ENCODE measurements at places on chromosomes 11 and 22.

- DNase-seq: no peak
Observed at GRCh38 chr11:36757075-36757474, 159.0 kb upstream of the RAG2 start.

DNA sequence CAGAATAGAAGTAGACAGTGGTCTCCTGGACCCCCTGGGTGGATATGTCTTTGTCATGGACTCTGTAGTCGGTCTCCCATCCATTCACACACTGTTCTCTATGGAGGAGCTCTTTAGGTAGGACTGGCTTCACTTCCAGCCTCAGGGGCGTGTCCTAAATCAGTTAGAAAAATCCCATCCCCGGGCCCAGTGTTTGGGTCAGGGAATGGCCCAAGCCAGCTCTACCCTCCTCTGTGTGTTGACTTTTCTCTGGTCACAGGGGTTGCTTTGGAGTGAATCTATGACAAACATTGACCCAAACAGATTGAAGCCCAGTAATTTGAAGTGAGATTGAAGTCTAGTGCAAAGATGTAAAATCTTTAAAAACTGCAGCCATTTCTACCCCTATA, 34.0 kb downstream of the WEE1 start:
- DNase-seq: no peak

DNA sequence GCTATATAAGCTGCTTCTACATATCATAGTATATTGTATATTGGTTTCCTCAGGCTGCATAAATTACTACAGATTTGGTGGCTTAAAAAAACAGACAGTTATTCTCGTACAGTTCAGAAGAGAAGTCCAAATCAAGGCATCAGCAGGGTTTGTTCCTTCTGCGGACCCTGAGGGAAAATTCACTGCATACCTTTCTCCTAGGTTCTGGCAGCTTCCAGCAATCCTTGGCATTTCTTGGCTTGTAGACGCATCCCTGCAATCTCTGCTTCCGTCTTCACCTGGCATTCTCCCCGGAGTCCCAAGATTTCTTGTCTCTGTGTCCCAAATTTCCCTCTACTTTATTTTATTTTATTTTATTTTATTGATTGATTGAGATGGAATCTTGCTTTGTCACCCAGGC, 142.8 kb downstream of the COMMD9 start:
- no peak for DNase-seq

DNA sequence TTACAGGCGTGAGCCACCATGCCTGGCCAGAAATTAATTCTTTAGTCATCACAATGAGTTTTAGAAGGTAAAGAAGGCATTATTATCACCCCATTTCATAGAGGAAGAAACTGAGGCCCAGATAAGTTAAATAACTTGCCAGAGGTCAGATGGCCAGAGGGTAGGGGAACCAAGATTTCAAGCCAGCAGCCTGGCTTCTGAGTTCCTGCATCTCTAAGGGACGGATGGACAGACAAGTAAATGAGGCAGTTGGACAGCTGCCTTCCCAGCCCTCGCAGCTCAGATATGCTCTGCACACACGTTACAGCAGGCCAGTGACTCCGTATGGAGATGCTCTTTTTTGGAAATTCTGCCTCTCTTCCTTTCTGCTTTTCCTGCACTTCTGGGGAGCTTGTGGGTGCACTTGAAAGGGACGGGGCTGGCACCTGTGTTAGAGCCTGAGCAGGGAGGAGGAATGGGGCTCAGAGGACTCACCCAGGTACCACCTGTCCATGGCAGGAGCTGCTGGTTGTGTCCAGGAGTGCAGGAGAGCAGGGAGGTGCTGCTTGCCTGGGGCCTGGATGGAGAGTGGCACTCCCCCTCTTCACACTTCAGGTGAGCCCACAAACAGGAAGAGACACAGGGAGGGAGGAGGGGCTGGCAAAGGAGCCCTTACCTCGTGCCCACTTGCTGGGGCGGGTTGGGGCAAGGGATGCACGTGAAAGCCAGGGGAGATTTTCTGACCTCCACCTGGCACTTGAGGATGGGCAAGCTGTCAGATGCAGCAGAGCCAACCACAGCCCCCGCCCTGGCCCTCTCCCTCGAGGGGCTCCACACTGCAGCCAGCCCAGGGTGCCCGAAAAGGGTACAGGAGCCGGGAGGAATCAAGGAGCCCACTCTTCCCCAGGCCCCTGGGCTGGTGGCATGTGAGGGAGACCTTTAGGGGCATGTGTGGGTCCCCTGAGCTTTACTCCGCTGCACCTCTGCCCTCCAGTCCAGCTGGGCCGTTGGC, 3.3 kb upstream of the FXYD2 start:
- DNase-seq: no peak

DNA sequence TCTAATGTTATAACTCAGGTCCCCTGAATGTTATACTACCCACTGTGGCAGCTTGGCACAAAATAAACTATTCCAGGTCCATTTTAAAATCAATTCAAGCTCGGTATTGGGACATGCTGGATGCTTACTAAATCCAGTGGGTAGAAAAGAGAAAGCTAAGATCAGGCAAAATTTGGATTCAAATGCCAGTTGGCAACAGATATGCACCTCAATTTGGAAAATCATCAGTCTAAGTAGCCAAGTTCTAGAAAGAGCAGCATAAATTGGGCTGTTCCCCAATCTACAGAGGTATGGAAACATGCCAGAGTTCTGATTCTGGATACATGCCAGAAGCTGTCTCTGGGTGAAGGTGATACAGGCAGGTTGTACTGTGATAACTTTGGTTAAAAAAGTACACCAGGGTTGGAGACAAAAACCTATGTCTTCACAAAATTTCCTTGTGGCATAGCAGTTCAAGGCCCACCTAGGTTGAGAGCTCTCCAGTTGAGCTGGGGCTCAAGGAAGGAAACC, 427.8 kb downstream of the LRRC4C start:
- no peak for DNase-seq

GRCh38 chr11:64742087-64742888, 1.7 kb downstream of the RASGRP2 start:
- no peak for DNase-seq

DNA sequence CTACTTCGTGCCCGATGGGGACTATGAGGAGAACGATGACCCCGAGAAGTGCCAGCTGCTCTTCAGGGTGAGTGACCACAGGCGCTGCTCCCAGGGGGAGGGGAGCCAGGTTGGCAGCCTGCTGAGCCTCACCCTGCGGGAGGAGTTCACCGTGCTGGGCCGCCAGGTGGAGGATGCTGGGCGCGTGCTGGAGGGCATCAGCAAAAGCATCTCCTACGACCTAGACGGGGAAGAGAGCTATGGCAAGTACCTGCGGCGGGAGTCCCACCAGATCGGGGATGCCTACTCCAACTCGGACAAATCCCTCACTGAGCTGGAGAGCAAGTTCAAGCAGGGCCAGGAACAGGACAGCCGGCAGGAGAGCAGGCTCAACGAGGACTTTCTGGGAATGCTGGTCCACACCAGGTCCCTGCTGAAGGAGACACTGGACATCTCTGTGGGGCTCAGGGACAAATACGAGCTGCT, 751 bp downstream of the FIBIN start:
- no peak for DNase-seq

- DNase-seq: no peak
Observed at GRCh38 chr11:64379160-64379559, 20.2 kb downstream of the RPS6KA4 start.

- no peak for DNase-seq
Observed at GRCh38 chr11:88657076-88657738, 319.7 kb upstream of the CTSC start.

DNA sequence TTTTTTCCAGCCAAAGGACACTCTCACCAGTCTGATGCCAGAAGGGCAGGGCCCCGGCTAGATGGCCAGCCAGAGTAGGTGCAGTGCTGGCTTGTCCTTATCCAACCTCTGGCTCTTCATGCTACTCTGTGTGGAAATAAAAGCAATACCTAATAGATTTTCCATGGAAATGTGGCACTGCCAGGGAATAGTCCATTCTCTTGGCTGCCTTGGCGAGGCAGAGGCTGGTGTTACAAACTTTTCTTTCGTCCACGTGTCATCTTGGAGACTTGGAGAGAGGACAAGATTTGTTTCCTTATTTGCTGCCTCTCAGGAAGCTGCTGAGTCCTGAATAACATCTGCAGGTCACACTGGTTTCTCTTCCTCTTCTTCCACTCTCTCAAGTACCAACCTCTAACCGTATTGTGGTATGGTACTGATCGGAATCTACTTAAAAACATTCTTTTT, 17.2 kb upstream of the C1QTNF4 start:
- DNase-seq: no peak

DNA sequence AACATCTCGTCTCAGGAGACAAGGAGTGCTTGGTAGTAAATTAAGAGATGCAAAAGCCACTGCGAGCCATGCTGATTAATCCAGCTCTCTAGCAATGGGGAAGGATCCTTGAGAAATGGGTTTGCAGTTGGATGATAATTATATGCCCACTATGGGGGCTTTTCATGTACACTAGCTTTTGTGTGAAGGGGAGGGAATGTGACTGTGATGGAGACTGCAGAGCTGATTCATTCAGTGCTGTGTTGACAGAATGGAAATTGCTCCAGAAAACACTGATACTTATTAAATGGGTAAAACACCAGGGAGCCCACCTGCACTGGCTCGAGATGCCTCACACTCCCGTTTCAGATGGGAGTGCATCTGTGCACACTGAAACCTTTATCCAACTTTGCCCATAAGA, 37.0 kb upstream of the KIRREL3 start:
- no peak for DNase-seq

GRCh38 chr22:33302049-33302545, 243.9 kb upstream of the SYN3 start:
- peak; percentile 7 for DNase-seq

All from AG09309 (cell line).